ENCODE measurements at places on chromosomes 7 and 10.
A peak's percentile ranks its signal among the peaks of the same experiment; 100 is the strongest.

DNA sequence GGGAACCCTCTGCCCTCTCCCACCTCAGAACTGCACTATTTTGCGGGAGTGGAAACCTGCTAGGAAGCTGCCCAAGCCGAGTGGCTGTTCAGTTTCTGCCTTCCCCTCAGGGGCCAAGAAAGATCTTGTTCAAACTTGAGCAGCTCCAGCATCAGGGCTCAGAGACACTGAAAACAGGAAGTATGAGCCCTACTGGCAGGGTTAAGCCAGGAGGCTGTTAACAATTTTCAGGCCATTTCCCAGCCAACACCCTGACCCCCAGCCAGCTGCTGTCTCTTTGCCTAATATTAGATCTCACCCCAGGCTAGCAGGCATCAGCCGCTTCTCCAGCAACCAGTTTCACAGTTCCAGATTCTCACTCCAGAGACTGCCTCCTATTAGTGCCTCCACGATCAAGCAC lies 9.2 kb downstream of the PLAU start:
- peak; percentile 52 for DNase-seq

- DNase-seq: peak; percentile 8
These were observed 183.1 kb upstream of the YAE1 start for GRCh38 chr7:39383136-39383535.

DNA sequence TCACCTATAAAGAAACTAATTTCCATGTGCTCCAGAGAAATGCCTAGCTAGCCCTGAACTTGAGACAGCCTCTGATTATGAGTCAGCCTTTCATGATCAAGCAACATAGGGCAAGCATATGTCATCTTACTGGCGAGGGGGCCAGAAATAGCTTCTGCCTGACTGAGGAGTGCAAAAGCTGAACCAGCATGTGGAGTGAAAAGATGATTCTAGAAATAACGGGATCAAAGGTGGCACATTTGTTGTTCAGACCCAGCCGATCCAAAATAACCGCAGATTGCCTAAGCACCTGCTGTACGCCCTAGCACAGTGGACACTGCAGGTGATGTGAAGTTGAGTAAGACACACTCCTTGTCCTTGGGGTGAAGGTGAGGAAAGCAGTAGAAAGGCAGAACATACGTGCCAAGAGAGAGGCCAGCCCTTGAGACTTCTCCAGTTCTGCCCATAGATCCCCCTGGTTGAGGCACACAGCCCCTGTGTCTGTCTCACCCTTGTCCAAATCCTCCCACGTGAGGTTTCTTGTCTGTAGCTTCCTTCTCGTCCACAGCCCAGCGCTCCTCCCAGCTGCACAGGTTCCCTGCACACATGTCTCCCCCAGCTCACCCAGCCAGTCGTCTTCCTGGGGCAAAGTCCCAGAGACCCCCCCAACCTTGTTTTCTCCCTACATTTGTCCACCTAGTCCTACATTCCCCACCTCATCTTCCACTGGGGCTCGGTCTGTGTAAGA lies 2.8 kb upstream of the BCL7B start:
- DNase-seq: peak; percentile 78

GRCh38 chr10:46553238-46554049 lies 3.0 kb downstream of the GPRIN2 start:
- no peak for DNase-seq

DNA sequence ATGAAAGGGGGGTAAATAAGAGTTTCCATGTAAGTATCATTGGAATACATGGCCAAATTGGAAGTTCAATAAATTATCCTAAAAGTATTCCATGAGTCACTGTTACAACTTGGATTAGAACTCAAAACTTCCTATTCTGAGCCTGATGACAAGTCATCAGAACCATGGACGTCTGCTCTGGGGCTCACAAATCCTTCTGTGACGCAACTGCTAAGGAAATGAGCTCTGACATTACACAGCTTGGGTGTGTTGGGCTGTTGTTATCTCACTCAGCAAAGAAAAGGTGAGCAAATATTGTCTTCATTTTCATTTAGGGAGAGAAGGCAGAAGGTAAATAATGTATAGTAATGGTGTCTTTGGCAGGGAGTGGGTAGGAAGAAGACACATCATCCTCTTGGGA lies 214.8 kb upstream of the ADO start:
- DNase-seq: peak; percentile 50

- DNase-seq: no peak
These were observed 42.0 kb downstream of the GOLGA7B start for GRCh38 chr10:97891497-97892167.

DNA sequence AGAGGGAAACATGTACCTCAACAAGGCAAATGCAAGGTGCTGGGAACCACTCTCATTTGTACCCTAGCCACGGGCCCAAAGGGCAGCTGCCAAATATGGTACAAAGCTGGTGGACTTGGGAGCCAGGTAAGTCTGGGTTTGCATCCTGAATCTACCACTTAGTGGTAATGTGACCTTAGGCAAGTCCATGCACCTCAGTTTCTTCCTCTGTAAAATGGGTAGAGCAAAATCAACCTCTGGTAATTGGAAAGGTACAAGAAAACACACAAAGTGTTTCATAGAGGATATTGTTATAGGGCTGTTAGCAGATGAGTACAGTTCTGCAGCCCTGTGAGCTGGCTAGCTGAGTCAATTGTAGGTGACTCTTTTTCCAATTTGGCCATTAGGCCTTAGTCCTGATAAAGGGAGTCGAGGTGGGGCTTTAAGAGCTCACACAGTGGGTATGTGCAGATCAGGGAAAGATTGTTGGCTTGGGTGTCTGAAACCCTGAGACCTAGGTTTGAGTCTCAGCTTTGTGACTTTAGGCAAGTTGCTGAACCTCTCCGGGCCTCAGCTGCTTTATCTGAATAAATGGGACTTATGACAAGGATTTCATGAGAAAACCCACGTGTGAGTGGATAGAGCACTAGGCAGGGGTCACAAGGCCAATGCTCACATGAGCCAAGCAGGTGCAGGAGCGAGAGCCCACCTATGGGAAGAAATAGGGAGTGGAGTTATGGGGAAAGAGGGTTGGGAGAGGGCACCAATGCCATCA lies 121.3 kb upstream of the GDF10 start:
- DNase-seq: no peak

- no peak for DNase-seq
These were observed 28.9 kb downstream of the OAT start for GRCh38 chr10:124389613-124390361.

DNA sequence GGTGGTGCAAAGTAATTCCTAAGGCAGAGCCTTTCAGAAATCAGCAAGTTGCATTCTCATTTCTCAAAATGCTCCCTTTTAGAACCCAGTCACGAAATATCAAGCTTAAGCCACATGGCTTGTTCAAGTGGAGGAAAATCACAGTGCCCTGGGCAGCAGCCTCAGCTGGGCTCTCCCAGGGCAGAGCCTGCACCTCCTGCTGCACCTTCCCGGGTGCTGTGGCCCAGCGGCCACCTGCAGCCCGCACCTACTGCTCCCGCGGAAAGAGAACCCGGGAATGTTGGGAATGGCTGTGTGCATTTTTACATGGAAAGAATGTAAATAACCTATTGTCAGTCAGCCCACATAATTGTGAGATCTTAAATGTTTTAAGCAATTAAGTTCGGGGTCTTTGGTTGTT lies 396.5 kb upstream of the VSTM2A start:
- no peak for DNase-seq

GRCh38 chr7:108299251-108299973 lies 156.8 kb downstream of the NRCAM start:
- peak; percentile 69 for DNase-seq

- no peak for DNase-seq
These were observed 94.4 kb downstream of the ZNF277 start for GRCh38 chr7:112300831-112301407.

DNA sequence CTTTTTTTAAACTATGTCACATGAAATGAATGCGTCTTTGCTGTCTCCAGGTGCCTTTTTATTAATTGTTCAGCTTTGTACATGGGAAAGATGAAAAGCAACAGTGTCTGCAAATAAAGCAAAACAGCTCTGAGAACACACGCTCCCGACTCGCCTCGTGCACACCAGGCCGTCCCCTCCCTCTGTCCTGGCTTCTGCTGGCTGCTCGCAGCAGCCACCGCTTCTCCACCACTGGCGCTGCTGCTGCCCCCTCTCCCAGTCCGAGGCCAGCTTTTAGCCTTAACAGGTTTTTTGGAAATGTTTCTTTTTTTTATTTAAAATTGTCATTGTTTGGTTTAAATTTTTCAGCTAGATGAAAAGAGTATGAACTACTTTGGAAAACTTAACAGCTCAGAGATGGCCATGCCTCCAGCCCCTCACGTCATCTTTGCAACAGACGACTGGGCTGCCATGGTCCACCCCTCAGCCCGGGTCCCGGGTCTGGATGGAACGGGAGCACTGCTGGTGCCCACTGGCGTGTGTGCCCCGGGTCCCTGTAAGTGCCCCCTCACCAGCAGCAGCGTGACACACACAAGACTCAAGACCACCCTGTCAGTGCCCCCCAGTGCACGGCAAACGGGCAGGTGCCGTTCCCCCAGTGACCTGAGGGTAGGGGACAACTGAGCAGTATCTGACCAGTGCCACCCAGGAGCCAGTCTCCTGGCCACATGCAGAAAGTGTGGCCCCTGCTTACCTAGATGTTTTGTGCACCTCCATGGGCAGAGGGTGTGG lies 415.6 kb upstream of the FOXK1 start:
- no peak for DNase-seq

DNA sequence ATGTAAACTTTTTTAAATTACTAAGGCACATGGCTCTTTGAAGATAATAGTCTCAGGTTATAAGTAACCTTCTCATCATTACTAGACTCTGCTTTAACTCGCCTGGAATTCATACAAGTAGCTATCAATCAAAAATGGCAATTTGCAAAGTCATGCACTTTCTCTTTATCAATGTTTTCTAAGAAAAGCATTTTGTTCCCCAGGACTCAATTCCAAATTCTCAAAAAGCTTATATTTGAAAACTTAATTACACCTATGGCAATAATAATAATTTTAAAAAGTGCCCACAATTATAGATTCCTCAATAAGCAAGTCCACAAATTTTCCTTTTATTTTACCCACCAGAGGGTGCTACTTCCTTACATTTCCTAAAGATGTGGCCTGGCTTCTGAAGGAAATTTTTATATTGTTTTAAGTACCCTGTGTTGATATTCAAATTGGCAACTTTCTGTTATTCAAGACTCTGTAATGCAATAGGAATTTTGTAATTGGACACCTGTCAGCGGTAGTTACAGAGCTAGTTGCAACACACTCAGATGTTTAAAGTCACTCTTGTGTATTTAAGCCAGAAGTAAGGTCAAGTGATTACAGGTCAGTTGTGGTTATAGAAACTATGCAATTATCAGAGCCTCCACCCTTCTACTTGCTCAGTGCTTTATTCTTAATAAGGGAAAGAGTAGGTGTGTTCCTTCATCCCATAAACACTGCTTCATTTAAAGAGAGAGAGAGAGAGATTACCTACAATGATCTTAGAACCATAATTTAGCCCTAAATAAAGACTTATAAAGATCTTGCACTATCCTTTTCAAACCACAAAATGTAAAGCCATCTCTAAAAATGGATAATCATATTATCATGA lies 47.1 kb upstream of the HYAL4 start:
- DNase-seq: peak; percentile 95

- DNase-seq: no peak
These were observed 433.5 kb upstream of the CELF2 start for GRCh38 chr10:10584161-10584560.

GRCh38 chr10:59965899-59966650 lies 59.7 kb upstream of the CCDC6 start:
- DNase-seq: no peak

- DNase-seq: no peak
These were observed 266.2 kb upstream of the PHF14 start for GRCh38 chr7:10707519-10707918.

DNA sequence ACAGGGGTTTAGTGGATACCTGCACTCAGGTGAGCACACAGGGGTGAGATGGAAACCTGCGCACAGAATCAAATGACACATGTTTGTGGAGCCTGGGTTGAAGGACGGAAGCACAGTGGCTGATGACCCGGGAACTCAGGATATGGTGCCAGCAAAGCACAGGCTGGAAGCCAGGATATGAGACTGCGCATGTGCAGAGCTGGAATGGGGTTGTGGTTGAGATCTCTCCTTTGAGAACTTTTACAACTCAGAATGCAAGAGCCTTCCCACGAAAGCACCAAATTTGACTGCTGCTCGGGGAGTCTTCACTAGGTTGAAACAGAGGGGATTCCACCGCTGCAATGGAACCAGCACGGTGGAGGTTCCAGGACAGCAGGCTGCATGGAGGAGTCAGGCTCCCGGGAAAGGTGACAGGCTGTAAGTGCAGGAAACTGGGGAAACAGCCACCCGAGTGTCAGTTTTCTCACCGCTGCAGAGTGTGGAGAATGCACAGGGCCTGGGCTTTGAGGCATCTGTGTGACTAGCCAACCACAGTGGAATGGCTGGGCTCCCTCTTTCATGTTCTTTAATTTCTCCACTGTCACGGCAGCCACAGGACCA lies 133.4 kb upstream of the TCERG1L start:
- DNase-seq: no peak

- DNase-seq: no peak
These were observed 29.9 kb downstream of the CDK6 start for GRCh38 chr7:92806496-92806895.

DNA sequence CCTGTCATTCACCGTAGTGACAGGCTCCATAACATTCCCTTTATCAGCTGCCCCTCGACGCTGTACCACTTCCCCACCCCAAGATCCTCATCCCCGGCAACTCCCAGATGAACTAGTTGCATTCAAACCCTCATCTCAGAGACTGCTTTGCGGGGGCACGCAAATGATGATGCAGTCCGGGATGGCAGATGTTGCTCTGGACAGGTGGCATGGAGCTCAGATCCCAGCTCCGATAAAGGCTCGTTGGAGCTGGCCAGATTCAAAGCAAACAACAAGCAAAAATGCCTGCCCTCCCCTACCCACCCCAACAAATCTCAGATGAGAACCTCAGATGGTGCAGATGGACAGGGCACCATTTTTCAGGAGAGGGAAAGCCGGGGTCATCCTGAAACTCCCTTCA lies 46.7 kb downstream of the CARD11 start:
- no peak for DNase-seq

GRCh38 chr10:102732661-102733060 lies 11.1 kb upstream of the WBP1L start:
- DNase-seq: no peak

- DNase-seq: peak; percentile 1
These were observed 384 bp upstream of the TMEM229A start for GRCh38 chr7:124033095-124033806.

GRCh38 chr7:47036909-47037308 lies 545.0 kb downstream of the TNS3 start:
- no peak for DNase-seq

DNA sequence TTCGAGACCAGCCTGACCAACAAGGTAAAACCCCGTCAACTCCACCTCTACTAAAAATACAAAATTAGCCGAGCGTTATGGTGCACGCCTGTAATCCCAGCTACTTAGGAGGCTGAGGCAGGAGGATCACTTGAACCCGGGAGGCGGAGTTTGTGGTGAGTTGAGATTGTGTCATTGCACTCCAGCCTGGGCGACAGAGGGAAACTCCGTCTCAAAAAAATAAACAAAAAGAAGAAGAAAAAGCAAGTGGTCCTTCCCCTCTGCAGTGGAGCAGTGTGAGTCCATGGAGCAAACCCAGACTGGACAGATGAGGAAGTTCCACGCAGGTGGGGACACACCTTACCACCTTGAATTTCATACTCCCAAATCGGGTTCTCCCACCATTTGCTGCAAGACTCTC lies 13.1 kb upstream of the SERPINE1 start:
- DNase-seq: no peak

GRCh38 chr7:140673774-140674155 lies 1.0 kb downstream of the ADCK2 start:
- DNase-seq: no peak

GRCh38 chr10:70832221-70832620 lies 16.5 kb downstream of the SGPL1 start:
- DNase-seq: no peak

Data from fibroblast of the aortic adventitia (primary cell).